ENCODE measurements at places on chromosomes 7 and 10. TPM values are rescaled to one million over a fixed set of nuclear protein-coding genes. Genes with fewer than 3 reads are reported as not detected.

OPN4 gene
- not detected for total RNA-seq

GDF2 gene
- not detected for total RNA-seq

LRIT1 gene
- not detected for total RNA-seq

PTPN20 gene
- total RNA-seq: not detected

NEUROG3 gene
- total RNA-seq: not detected

CNPY1 gene
- total RNA-seq: not detected

CXCL12 gene
- not detected for total RNA-seq

NKX2-3 gene
- total RNA-seq: not detected

ADRA2A gene
- not detected for total RNA-seq

ARL3 gene
- 12.5 TPM for total RNA-seq
